ENCODE measurements at places on chromosomes 2 and 18.

GRCh38 chr2:233250568-233250967 is 905 bp upstream of the ATG16L1 start:
- DNase-seq: no peak

GRCh38 chr2:68908392-68908970 is 37.3 kb upstream of the BMP10 start:
- peak; percentile 72 for DNase-seq

DNA sequence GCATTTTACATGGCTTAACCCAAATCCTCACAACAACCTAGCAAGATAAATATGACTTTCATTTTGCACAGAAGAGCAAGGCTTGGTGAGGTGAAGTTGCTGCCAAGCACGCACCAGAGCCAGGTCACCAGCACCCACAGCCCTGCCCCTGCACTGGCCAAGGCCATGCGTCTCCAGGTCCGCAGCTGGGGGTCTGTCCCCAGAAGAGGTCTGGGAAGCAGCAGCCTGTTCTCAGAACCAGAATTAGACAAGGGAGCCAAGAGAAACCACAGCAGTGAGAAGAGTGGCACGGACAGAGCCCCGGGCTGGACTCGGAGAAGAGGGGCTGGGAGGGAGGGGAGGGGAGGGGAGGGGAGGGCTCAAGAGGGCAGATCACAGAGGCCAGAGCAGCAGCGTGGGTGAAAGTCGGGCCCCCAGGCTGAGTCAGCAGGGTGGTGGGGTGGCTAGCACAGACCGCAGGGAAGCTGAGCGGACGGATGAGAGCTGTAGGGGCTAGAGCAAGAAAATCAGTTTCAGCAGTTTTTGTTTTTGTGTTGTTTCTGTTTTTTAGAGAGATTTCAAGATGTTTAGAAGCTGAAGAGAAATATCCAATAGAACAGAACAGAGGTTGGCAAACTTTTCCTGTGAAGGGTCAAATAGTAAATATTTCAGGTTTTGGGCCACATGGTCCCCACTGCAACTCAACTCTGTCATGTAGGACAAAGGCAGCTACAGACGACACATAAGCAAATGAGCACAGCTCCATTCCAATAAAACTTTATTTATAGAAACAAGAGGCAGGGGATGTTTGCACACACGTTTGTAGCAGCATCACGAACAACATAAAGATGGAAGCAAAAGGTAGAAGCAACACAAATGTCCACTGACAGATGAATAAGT is 7.4 kb upstream of the MTERF4 start:
- DNase-seq: no peak

- DNase-seq: no peak
These were observed 1.3 kb downstream of the TANC1 start for GRCh38 chr2:158969715-158970240.

- no peak for DNase-seq
These were observed 216.7 kb downstream of the CDH20 start for GRCh38 chr18:61549889-61550288.

DNA sequence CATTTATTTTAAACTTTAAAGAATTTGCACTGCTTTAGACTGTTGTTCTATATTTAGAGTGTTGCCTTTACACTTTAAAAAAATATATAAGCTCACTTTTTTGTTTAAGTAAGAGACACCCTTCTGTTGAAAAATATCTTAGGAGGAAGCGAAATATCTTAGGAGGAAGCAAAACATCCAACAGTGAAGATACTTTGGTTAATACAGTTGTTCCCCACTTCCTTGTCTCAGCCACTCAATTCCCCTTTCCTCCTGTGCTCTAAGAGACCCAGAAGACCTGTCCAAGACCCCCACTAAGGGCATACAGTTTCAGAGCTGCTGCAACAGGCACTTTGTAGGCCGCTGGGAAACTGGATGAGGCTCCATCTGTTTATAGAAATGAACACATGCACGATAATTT is 5.7 kb downstream of the SERPINB8 start:
- no peak for DNase-seq

DNA sequence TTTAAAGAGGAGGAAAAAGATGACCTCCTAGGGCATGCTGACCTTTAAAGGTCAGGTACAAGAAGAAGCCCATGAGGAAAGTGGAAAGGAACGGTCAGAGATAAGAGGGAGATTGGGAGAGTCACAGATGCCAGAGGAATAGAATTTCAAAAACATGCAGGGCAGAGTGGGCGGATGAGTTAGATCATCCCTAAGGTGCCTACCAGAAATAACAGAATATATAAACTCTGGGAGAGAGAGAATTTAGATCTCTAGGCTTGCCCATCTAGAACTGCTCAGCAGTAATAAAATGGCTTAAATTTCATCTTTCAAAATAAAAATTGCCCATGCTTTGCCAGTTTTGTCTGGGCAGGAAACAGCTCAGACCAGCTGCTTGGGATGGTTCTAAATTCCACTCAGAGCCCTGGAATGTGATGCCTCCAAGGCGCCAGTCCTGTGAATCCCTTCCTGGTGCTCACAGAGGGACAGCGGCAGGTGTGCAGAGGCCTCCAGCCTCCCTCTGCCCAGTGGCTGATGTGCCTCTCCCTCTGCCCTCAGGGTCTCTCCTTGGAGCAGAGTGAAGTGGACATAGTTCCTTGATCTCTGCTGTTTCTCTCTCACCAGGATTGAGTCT is 130.9 kb downstream of the ANTXR1 start:
- no peak for DNase-seq

- no peak for DNase-seq
These were observed 44.0 kb upstream of the BIN1 start for GRCh38 chr2:127150996-127151395.

- no peak for DNase-seq
These were observed 61.6 kb upstream of the CYRIA start for GRCh38 chr2:16727256-16727655.

- DNase-seq: peak; percentile 34
These were observed 725 bp downstream of the FIGN start for GRCh38 chr2:163734881-163735684.

GRCh38 chr2:66531155-66531554 is 96.2 kb downstream of the MEIS1 start:
- peak; percentile 14 for DNase-seq

DNA sequence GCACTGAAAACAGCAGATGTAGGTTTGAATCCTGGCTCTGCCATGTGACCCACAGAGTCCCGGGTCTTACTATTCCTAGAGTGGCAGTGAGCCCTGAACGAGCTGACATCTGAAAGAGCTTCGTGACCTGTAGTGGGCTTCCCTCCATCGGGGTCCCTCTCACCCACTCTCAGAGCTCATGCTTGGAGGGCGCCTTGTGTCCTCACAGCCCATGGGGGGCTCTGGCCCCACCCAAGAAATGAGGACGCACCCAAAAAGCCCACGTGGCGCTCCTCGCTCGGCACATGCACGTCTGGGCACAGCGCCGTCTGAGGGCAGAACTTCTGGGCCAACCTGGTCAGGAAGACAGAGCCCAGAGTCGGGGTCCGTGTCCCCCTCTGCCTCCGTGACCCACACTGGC is 23.7 kb downstream of the LBH start:
- DNase-seq: no peak

GRCh38 chr2:119929537-119929936 is 83.3 kb upstream of the EPB41L5 start:
- DNase-seq: no peak

- no peak for DNase-seq
These were observed 1.1 kb upstream of the MAL start for GRCh38 chr2:95024371-95024770.

DNA sequence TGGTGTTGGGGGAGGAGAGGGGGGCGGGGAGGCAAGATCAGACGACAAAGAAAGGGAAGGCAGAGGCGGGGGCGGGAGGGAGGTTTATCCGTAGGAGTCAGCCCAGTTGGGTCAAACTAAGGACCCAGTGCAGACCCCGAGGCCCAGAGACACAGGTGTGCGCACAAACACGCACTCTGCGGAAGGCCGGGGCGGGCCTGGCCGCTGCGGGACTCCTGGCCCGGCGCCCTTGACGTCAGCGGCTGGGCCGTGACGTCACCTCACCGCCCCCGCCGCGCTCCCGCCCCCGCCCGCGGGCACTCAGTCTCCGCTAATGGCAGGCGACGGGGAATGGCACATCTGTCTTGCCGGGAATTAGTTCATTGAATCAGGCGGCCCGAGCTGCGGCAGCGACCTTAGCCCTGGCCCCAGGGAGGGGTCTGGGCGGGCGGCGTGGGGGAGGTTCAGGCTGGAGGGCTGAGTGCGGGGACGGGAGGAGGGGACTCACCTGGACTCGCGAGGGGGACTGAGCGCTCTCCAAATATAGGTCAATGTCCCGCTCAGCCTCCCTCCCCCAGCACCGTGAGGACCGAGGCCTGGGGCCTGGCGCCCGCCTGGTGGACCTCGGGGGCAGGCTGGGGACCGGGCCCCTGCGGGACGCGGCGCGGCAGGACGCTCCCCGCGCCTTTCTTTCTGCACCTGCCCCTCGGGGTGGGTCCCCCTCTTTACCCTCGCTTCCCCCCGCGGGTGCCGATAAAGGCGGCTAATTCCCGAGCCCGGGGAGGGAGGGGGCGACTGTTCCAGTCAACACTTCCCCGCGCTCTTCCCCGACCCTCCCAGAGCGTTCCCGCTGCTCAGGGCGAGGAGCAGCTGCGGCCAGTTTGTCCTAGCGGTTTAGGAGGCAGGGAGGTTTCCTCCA is 15.5 kb upstream of the ECEL1 start:
- no peak for DNase-seq

- DNase-seq: no peak
These were observed 58.8 kb upstream of the HAAO start for GRCh38 chr2:42851186-42851585.

DNA sequence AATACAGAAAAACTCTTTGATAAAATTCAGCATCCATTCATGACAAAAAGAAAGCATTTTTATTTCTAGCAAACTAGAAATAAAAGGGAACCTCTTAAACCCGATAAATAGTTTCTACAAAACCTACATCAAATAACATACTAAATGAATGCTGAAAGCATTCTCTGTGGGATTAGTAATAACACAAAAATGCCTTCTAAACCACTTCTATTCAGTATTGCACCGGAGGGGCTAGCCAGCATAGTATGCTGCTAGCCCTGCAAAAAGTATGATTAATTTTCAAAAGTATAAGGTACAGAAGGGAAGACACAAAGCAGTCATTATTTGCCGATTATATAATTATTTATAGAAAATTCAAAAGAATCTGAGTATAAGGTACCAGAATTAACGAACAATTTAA is 145.2 kb downstream of the DTNB start:
- peak; percentile 55 for DNase-seq

DNA sequence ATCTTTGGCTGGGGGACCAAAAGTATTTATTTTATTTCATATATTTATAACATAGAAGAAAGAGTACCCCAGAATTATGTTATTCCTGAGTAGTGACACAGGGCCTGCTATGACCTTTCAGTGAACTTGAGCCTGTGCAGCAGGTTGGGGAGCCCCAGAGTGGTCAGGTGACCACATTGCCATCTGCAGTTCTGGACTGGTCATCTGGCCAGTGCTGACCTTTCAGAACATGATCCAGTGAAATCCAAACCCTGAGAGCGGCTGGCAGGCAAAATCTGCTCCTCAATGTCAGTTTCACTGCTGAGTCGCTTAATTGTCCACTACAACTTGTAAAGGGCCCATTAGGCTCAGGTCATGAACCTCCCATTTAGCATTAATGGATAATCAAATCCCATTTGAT is 336.7 kb upstream of the KCNH7 start:
- DNase-seq: no peak
